ENCODE measurements at places on chromosomes 13 and 19.

GRCh38 chr13:45852494-45852893 lies 941 bp upstream of the SIAH3 start:
- no peak for DNase-seq

GRCh38 chr13:29021717-29022116 lies 201.6 kb downstream of the MTUS2 start:
- DNase-seq = no peak

DNA sequence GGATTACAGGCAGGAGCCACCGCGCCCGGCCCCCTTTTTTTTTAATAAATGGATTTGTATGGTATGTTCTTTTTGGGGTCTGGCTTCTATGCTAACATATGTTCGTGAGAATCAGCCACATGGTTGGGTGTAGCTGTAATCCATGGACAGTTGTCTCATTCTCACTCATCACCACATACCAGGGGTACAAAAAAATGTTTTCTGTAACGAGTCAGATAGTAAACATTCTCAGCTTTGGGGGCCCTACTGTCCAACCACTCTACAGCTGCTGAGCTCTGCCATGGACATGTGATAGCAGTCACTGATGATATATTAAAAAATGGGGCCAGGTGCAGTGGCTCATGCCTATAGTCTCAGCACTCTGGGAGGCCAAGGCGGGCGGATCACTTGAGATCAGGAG lies 5.1 kb upstream of the RETN start:
- no peak for DNase-seq

GRCh38 chr13:110187641-110188161 lies 119.3 kb downstream of the COL4A1 start:
- peak; percentile 55 for DNase-seq

GRCh38 chr13:75385708-75386083 lies 96.3 kb downstream of the TBC1D4 start:
- DNase-seq = no peak

DNA sequence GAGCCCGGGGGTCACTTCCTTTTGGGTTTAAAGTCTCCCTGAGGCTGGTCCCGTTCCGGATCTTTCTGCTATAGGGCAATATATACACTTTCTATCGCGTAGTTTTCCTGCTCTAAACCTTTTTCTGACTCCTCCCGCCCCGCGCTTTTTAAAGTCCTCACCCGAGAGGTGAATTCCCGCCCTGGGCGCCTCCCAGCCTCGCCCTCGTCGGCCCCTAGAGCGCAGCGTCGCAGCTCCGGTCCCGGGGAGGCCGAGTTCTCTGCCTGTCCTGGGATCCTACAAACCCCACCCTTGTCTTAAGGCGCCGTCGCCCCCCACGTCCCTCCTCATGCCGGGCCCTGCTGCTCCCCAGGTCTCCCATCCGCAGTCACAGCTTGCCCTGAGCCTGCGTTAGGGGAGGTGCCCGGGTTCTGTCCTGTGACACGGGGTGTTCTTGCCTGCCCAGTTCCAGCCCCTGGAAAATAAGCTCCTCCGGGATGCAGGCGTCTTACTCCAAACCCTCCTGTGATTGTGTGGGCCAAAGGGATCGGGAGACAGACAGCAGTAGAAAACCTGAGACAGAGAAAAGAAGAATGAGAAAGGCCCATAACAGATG lies 491 bp downstream of the ZNF525 start:
- no peak for DNase-seq

DNA sequence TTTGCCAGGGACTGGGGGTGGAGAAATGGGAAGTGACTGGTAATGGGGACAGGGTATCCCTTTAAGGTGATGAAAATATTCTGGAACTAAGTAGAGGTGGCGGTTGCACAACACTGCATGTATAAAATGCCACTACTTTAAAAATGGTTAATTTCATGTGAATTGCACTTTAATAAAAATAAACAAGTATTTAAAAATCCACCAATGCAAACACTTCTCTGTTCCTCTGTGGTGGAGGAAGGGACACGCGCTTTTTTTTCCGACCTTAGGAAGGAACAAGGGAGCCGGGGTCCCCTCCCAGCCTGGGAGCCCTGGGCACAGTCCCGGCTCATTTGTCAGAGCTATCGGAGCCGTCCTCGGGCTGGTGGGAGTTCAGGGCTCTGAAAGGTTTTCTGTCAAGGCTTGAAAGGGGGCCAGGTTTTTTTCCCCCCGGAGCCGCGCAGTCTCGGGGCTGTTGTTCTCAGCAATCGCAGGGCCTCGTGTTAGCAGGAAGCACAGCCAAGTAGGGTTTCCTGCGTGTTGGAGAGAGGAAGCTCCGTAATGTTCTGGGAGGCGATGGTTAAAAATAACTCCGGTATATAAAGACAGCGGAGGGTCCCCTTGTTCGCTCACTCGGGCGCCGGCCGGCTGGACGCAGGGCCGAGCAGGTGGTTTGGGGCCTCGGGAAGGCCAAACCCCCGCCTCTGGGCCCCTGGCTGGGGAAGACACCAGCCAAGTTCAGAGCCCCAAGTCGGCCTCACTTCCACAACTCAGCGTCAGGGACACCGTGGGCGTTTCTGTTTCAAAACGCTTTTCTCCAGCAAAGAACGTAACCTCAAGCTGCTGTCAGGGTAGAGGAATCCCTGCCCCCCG lies 41.2 kb upstream of the KLF2 start:
- peak; percentile 84 for DNase-seq

DNA sequence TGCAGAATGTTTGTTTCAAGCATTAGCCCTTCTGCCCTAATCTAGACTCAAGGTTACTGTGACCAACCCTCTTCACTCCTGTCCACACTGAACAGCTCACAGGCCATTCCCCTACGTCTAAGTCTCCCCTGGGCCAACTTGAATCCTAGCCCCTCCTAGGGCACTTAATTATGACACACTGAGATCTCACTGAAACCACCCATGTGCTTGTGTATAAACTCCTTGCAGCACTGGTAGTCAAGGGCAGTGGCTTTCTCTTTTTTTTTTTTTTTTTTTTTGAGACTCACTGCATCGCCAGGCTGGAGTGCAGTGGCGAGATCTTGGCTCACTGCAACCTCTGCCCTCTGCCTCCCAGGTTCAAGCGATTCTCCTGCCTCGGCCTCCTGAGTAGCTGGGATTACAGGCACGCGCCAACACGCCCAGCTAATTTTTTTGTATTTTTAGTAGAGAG lies 1.9 kb upstream of the AKT2 start:
- DNase-seq = no peak

DNA sequence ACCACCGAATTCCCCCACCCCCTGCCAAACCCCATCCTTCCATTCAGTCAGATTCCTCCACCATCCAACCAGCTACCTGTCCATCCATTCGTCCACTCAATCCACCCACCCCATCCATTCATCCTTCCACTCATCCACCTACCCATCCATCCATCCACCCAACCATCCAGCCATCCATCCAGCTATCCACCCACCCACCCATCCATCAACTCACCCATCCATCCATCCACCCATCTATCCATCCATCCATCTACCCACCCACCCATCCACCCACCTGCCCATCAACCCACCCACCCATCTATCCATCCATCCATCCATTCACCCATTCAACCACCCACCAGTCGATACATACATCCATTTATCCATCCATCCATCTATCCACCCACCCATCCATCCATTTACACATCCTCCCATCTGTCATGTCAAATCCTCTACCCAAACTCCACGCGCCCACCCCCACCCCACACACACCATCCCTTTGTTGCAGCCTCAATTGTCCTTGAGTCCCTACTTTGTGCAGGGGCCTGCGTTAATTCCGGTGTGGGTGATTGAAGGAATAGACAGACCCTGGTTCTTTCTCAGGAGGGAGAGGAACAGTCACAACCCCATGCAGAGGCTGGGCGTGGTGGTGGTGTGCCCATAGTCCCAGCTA lies 5.3 kb upstream of the SLC5A5 start:
- DNase-seq = no peak

GRCh38 chr13:64688893-64689677 lies 2541.1 kb downstream of the PCDH9 start:
- no peak for DNase-seq

GRCh38 chr13:23960566-23961156 lies 63.4 kb upstream of the C1QTNF9B start:
- DNase-seq = no peak

Measured in lung (tissue), 17 donors.